ENCODE measurements at places on chromosomes 5 and 9.

DNA sequence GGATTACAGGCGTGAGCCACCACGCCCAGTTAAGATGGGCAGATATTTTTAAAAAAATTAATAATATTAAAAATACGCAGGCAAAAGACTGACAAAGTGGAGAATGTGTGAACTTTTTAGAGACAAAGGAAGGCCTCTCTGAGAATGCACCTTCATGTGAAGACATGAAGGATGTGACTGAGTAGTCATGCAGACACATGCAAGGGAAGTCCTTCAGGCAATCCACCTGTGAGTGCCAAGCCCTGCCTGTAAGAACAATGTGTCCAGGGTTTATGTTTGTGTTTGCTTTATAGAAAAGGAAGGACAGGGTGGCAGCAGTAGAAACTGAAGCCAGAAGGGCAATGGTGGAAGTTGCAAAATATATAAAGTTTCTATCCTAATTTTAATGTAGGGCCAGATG lies 169.2 kb downstream of the EDIL3 start:
- DNase-seq = no peak

- no peak for DNase-seq
Observed at GRCh38 chr9:2662496-2662895, 40.9 kb downstream of the VLDLR start.

DNA sequence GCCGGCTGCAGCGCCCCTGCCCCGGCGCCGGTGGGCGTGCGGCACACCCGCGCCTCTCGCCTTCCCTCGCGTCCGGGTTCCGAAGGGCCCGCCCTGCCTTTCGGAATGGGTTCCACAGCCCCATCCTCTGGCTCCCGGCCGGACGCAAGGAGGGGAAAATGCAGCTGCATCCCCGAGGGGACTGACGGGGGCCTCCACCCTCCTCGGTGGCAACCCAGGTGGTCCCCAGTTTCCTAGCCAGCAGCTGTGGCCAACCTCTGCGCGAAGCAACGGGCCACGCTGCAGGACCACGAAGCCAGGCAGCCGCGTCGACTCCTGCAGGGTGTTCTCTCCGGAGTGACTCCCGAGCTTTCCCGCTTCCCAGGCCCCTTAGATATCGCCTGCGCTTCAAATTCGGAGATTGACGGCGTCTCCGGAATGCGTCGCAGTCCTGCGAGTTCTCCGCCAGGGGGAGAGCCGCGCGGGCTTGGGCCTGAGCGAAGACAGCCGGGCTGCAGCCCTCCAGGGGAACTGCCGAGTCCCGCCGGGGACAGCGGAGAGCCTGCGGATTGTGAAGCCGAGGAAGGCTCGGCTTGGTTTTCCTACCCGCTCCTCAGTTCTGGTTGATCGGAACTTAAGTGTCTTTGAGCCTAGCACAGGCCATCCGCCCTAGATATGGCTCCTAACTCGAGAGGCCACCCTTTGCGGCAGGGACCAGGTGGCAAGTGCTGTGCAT lies 582 bp upstream of the APBA1 start:
- DNase-seq = peak; percentile 43

- DNase-seq = no peak
Observed at GRCh38 chr9:33270146-33270545, 5.3 kb downstream of the CHMP5 start.

DNA sequence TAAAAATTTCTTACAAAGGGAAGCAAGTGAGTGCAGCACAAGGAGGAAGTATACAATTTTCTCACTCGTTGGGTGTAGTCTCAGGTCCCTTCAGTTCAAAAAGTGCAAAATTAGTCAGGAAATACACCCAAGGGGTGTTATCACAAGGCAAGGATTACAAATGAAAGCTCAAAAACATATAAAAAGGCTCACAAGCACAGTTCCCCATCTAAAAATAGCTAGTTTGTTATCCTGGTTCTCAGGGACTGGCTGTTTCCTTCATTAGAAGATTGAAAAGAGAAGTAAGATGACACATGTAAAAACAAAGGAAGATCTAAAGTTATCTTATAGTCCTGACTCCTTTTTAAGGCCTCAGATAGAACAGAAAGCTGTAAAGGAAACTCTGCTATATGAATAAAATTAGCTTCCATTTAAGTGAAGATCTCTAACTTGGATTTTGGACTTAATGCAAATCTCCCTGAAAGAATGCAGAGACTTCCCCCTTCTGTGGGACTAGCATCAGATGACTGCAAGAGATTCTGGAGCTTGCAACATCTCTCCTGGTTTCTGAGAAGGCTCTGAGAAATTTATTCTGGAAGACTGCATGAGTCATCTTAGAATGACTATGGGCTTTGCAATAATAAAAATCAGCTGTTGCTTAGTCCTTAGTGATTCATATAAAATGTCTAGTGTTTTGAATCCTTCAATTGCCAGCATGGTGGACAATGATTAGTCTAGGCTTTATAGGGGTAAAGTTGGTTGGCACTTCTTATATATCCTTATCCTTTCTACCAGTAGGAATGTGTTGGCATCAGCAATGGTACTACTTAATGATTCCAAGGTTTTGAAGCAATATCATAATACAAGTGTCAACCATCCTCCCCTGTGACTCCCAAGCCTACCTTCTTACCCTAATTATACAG lies 25.4 kb downstream of the DAB2 start:
- DNase-seq = no peak

DNA sequence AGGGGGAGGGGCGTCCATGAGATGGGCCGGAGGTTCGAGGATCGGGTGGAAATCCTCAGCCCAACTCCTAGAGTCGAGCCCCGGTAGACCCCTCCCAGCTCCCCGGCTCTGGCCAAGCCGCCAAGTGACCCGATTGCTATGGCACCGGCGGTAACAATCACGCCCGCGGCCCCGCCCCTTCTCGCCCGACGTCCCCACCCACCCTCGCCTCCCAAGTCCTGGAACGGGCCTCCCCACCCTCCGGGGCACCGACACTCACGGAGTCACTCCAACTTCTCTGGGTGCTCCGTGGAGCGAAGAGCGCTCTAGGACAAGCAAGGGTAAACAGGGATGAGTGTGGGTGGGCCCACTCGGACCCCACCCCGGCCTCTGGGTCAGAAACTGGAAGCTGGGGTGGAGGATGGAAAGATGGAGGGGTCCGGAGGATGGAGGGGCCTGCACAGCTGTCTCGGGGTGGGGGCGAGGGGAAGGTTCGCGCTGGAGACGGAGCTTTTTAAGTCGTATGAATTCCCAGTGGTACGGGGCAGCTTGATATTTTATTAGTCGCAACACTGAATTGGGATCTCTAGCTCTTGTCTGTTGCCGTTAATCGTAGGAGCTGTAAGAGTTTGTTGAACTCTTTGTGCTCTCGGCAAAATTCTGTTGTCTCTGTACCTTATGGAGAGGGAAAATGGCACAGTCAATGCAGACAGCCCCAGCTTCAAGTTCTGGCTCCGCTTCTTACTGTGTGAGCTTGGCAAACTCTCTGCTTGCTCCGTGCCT lies at the start of gene SPACA9:
Gene SPACA9, plus strand, starts transcription at position 204 of the 762 bp plus-strand sequence. CDS start 5,050 bp downstream, outside the sequence.
- peak; percentile 10 for DNase-seq

DNA sequence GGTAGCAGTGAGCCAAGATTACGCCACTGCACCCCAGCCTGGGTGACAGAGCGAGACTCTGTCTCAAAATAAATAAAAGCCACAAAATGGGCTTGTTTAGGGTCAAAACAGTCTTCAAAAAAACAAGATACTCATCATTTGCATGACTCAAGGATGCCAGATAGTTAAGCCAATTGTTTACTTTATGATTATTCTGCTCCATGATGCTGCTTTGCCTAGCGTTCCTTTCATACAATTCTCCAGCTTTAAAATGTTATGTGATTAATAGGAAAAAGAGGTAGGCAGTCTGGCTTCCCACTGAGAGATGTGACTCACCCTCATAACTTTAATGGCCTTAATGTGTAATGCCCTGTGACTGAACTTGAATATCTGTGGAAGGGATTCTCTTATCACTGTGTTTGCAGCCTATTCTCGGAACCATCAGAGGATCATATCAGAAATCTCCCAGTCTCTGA lies 364.6 kb upstream of the TRPC7 start:
- DNase-seq = no peak

DNA sequence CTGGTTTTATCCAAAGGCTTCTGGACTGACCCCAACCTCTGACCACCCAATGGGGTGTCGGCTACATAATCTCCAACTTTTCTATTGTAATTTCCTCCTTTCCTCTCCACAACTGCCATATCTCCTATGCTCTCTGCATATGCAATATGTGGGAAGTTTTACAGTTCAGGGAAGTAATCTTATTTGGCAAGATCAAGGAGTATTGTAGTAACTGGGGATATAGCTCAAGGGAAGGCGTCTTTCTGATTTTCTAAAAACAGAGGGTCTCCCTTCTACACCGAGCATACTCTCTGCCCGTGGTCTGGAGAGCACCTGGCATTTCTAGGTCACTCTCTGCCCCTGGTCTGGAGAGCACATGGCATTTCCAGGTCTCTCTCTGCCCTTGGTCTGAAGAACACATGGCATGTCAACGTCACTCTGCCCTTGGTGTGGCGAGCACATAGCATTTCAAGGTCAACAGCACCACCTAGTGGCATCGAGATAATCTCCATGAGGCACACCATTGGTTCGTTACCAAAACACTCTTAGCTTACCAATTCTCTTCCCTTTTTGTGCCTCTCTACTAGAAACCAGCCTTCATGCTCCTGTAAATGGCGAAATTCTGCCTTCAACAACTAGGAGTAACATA lies 616.4 kb upstream of the NUDT12 start:
- DNase-seq = no peak

- no peak for DNase-seq
Observed at GRCh38 chr5:150619359-150620230, 20.9 kb upstream of the SYNPO start.

DNA sequence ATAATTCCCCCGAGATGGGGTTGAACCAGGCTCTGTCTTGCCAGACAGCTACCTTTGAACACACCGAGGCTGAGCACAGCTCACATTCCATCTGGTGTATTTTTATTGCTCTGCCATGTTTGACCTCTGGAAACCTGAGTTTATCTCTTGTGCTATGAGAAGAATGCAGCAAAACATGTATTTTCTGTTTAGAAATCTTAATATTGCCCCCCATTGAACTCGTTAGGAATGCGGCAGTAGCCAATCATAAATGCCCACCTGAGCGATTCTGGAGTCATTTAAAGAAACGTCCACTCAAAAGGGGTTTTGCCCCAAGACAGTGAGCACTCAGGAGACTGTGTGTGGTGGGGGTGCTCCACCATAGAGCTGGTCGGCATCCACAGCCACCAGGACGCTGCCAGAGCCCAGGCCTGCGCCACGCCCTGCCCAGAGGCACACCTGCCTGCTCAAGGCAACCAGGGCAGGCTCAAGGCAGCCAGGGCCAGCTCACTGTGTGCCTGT lies 26.9 kb downstream of the FGD3 start:
- DNase-seq = no peak

GRCh38 chr5:97728920-97729319 lies 545.9 kb upstream of the RIOK2 start:
- DNase-seq = no peak

DNA sequence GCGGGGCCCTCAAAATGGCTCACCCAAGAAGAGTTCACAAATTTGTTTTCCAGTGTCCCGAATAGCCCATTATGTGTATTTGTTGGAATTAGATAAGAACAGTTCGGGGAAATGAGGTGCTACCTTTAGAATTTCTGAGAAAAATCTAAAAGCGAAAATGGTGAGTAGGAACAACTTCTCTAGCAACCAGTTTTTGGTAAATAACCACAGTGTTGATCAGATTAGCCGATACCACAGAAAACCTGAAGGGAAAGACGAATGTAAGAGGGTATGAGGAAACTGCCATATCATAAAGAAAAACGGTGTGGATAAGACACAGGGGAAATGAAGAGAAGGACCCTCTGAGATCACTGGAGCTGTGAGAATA lies 31.0 kb downstream of the ADAM19 start:
- no peak for DNase-seq

Measured in stimulated activated CD8-positive, alpha-beta memory T cell treated with anti-CD3 and anti-CD28 coated beads, Interleukin-2, amount 100 ng/mL, for 1 hour (primary cell).